Right forelimb (tissue), 1 donor: ENCODE measurements at places on chromosomes 13 and 19.

- peak; percentile 87 for DNase-seq
Measured at GRCh38 chr19:53537521-53538377, at the start of gene ZNF331. ZNF331 (plus strand) TSS chr19:53538145; CDS start chr19:53569377, 31,232 bp downstream.

DNA sequence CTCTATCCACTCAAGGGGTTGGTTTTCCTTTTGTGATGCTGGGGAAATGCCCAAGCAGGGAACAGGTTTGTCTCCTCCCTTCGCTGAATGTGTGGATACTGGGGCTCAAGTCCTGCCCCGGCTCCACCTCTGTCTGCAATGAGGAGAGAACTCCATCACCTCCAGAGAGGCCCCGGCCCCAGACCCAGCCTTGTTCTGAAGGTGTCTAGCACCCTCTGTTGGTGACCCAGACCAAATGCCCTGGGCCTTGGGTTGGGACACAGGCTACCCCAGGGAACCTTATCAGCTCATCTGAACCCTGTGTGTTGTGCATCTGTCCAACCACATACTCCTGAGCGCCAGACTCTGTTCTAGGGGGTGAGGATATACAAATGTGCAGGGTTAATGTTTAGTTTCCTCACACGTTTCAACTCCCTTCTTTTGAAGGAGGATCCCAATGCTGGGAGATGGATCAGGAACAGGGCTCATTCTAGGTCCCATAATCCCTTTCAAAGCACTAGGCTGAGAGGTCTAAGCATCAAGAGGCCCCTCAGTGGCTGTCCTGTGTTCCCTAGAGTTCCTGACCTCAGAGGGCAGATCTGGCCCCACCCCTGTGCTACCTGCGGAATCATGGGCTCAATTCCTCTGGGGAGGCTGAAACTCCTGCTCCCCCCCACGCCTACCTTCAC lies 112.5 kb upstream of the SLC7A1 start:
- DNase-seq = no peak

DNA sequence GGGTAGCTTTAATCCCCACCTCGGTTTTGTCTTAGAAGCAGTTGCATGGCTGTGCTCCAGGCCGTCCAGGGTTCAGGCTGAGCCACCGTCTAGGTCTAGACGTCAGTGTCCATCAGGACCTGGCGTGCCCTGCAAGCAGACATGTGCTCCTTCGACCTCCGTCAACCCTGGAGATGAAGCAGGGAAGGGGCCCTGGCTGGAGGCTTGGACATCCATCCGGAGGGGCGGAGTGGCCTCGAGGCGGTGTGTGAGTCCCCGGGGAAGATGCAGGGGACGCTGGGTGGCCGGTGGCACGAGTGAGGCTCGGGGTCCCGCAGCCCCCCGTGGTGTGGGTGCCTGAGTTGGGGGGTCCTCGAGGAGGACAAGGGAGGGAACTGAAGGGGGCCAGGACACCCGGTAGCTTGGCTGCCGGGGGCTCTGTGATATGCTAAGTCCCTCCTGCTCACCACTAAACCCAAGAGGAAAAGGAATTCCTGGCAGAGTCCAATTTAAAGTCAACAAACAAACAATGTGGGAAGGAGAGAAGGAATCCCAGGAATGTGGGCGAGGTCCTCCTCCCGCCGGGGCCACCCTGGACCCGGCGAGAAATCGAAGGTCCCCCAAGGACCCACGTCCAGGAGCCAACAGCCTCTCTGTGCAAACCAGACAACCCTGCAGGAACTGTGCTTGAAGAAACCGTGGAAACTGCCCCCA lies 14.9 kb upstream of the PTBP1 start:
- no peak for DNase-seq

DNA sequence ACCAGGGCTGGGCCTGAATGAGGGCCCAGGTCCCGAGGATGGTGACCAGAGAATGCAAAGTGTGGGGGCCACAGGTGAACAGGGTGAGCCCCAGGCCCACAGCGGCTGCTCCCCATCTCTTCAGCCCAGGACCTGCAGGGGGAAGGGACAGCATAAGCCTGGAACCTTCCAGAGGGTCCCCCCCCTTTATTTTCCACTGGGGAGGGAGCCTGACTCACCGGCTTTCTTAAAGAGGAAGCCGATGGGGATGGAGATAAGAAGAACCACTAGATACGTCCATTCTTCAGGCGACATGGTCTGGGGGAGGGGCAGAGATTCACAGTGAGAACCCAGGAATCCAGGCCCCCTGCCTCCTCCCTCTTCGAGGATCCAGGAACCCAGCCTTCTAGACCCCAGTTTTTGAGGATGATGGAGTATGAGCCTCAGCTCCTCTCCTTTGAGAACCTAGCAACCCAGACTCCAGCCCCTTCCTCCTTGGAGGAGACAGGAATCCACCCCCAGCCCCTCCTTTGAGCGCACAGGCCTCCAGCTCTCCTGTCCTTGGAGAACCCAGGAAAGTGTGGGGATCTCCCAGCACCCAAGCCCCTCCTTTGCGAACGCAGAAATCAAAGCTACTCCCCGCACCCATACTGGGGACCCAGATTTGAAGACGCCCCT lies 1.0 kb downstream of the MBOAT7 start:
- no peak for DNase-seq

- no peak for DNase-seq
Measured at GRCh38 chr19:9531933-9532332, 6.5 kb downstream of the ZNF426 start.

GRCh38 chr19:33771384-33772101 lies 25.1 kb upstream of the KCTD15 start:
- DNase-seq = peak; percentile 82

GRCh38 chr13:113157929-113158747 lies at the start of gene PROZ:
PROZ (plus strand) TSS chr13:113158648; CDS start chr13:113158661, 13 bp downstream.
- no peak for DNase-seq

DNA sequence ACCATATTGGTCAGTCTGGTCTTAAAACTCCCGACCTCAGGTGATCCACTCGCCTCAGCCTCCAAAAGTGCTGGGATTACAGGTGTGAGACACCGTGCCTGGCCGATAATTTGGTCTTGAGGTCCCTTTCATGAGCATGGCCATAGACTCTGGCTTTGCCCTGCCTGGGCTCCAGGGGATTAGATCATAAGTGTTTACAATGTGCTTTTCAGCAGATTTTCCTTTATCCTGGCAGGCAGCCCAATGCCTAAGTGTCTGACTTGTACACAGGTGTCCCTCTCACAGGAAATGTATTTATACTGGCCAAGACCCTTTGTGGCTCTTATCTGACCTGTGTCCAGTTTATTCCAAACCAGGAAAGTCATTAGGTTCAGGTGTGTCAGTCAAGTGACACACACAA lies 15.9 kb downstream of the BCAM start:
- no peak for DNase-seq

GRCh38 chr13:26813321-26813979 lies 52.9 kb upstream of the GPR12 start:
- no peak for DNase-seq

- no peak for DNase-seq
Measured at GRCh38 chr13:50446611-50447010, 396.9 kb downstream of the DLEU7 start.

DNA sequence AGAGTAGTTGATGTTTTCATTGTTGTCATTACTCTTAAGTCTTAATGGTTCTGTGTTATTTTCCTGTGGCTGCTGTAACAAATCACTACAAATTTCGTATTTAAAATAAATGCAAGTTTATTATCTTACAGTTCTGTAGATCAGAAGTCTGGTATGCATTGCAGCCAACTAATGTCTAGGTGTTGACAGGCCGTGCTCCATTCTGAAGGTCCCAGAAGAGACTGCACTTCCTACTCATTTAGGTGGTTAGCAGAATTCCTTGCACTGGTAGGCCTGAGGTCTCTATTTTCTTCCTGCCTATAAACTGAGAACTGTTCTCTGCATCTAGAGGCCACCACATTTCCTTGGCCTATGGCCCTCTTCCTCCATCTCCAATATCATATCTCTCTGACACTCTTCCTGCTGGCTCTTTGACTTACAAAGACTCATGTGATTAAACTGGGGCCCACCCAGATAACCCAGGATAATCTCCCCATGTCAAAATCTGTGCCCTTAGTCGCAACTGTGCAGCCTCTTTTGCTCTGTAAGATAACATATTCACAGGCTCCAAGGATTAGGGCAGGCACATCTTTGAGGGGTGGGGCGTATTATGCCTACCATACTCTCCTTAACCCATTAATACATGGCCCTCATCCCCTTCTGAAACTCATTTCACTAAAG lies 468.4 kb downstream of the FOXO1 start:
- no peak for DNase-seq

- DNase-seq = peak; percentile 64
Measured at GRCh38 chr13:50126263-50126992, 111.2 kb downstream of the KCNRG start.

GRCh38 chr13:76927955-76928354 lies 20.4 kb upstream of the ACOD1 start:
- no peak for DNase-seq

DNA sequence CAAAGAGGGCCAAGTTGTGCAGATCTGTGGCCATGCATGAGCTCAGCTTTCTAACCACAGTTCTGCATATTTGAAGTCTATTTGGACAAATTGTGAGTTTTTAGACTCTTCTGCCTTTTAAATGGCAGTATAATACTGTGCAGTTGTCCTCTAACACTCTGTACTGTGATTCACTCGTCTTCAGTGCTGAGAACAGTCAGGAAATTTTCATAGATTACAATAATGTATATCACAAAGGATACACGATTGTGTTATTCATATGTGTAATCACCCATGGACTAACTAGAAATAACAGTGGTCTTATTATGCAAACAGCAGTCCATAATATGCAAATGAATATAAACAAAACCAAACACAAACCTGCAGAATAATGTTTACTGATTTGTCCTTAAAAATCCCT lies 259.1 kb downstream of the PCDH9 start:
- no peak for DNase-seq

GRCh38 chr13:41563984-41564365 lies 106.6 kb downstream of the RGCC start:
- no peak for DNase-seq

DNA sequence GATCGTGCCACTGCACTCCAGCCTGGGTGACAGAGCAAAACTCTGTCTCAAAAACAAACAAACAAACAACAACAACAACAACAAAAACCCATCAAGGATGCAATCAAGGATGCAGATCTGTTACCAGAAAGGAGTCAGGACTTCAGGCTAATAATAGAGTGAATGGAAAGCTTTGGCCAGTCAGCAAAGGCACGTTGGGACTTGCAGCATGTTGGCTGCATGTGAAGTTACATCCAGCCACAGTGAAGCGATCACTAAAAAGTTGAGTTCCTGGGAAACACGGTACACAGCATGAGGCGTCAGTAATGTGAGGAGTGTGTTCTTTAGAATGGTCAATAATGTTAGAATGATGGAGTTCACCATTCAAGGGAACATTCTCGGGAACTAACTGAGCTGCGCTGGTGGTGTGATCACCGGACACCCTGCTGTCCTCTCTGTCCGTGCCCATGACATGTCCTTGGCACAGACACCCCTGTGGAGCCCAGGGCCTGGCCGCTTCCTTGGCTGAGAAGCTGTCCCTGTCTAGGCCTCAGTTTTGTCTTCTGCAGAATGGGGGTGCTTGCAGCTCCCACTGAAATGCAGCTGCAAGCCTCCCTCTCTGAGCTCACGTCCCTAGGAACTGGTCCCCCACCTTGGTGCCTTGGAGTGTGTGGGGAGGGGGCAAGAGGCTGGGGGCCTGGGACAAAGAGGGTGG lies 2.3 kb upstream of the LGALS7B start:
- DNase-seq = no peak
